ENCODE measurements at places on chromosomes 4 and X.

DNA sequence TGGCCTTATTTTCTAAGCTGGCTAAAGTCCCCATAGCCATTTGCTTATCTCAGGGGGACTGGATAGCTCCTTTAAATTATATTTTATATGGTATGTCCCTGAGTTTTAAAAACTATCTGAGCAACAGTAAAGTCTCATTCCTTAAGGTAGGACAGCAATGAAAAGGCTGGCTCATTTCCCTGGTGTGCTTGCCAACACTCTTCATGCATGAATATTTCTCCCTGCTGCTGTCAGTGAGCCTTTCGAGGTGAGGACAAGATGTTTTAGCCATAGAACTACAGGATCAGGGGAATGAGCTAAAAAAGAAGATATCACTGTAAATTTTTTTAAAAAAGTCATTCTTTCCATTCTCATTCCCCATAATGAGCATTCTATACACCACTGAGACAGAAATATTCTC, 427.3 kb upstream of the FAM241A start:
- DNase-seq = no peak

DNA sequence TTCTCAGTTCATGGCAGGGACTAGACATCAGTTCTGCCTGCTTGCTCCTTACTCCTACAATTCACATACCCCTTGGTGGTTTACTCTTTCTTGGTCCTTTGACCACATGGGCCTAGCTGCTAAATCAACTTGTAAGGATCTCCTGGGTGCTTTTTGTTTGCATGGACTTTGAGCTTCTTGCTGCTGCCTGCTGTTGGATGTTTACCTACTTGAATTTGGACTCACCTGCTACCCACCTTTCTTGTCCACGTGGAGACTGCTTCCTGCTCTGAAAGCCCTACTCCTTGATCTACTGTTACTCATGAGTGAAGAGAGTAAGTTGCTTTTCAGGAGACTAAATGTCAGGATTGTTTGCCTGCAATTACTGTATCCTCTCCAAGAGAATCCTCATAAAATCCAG, 15.2 kb upstream of the ARHGAP24 start:
- no peak for DNase-seq

DNA sequence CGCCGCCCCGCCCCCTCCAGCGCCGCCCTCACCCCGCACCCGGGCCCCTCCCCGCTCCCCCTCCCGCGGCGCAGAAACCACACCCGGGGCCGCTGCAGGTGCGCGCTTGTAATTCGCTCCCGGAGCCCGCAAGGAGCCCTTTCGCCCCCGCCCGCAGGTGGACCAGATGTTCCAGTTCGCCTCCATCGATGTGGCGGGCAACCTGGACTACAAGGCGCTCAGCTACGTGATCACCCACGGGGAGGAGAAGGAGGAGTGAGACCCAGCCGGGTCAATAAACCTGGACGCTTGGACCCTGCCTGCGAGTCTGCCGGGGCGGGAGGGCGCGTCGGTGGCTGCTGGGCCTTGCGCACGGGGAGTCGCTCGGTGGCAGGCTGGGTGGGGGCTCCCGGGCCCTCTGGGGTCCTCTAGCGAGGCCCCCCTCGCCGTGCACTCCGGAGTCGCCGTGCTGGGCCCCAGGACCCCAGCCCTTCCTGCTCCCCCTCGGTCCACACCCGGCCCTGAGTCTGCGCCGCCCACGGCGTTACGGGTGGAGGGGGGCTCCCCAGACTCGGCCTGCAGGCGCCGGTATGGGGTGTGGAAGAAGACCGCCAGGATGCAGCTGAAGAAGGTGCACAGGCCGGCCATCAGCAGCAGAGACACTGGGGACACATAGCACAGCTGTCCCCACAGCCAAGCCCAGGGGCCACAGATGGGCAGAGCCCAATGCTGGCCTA, 7.1 kb downstream of the SLC49A3 start:
- no peak for DNase-seq

- no peak for DNase-seq
Observed at GRCh38 chr4:172651961-172652360, 516.6 kb upstream of the GALNT7 start.

- no peak for DNase-seq
Observed at GRCh38 chr4:143559757-143560147, 46.2 kb downstream of the SMARCA5 start.

DNA sequence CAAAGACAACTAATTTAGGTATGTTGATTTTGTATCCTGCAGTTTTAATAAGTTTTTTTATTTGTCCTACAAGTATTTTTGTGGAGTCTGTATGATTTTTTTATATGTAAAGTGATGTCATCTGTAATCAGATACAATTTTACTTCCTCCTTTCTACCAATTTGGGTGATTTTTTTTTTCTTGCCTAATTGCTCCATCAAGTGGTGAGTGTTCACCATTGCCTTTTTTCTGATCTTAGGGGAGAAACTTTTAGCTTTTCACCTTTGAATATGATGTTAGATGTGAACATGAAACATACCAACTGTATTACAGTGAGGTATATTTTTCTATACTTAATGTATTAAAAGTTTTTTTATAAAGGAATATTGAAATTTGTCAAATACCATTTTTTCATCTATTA, 362.3 kb downstream of the PABPC4L start:
- DNase-seq = peak; percentile 16

DNA sequence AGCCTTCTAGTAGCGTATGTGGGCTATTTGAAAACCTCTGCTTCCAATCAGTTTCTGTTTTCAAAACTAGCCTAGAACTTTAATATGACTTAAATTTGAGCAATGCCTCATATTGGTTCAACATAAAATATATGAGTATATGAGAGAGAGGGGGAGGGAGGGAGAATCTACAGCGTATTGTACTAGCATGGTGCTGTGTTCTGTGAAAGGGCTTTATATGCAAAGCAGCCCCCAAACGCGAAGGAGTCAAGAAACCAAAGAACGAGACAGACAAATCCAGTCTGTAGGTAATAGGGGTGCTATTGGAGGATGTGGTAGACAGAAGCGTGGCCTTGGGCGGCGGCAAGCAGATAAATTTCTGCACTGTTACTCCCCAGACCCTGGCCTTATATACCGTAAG, 784 bp upstream of the ANXA5 start:
- DNase-seq = no peak

DNA sequence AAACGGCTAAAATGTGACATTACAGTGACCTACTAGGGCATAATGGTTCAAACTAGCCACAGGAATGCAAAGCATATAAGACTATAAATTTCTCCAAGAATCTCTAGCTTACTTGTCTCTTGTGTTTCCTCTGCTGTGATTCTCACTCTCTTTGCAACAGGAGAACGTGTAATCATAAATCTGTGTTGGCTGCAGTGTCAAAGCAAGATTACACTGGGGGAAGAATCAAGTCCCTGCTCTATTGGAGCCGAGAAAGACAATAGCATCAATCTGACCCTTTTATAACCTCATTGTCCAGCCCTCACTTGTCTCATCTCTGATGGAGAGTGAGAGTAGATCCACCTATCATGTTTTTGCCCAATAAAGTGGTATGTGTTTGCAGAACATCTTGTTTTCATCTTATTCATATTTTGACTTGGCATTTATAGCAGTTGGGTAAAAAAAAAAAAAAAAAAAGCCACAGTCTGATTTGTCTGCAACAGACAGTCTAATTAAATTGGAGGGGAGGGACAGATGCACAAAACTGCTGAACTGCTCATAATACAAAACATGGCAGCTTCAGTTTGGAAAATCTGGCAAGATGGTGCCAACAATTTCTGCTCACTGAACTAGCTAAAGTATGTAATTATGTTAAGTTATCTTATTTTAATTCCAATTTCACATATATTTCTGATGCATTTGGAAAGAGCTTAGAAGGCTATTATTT, 165.0 kb upstream of the GABRA2 start:
- no peak for DNase-seq

- peak; percentile 63 for DNase-seq
Observed at GRCh38 chr4:15001248-15001868, 923 bp upstream of the CPEB2 start.

DNA sequence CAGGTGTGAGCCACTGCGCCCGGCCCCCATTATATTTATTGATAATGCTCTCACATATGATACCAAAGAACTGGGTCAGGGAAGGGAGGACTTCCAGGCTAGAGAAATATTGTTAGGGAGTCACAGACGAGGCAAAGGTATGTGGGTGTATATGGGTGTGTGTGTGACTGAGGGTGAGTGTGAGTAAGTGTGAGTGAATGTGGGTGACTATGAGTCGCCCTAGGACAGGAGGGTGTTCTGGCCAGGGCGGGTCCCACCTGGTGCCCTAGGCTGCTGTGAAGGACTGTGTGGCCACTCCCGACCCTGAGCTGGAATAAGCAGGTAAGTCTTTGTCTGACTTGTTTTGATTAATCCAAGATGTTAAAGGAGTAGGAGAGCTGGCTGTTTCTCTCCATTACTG, 34.4 kb downstream of the RWDD4 start:
- no peak for DNase-seq

- no peak for DNase-seq
Observed at GRCh38 chr4:175103403-175103802, 185.2 kb downstream of the ADAM29 start.

GRCh38 chrX:154396973-154397887, 947 bp upstream of the RPL10 start:
- peak; percentile 50 for DNase-seq

DNA sequence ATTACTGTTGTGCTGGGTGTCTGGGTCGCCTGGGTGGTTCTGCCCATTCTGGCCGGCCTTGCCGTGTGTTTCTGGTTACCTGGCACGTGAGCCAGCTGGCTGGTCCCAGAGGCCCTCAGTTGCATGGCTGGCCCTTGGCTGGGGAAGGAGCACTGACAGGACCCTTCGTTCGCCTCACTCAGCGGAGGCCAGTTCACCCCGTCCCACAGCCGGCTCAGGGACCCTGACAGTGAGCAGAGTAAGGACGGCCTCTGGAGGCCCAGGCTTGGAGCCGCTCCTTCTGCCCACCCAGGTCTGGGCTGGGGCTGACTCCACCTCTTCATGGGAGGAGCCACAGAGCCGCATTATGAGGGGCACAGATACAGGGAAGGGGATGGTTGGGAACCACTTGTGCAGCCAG, 20.3 kb upstream of the HGFAC start:
- DNase-seq = no peak

GRCh38 chrX:30085571-30085970, 129.8 kb upstream of the MAGEB2 start:
- DNase-seq = no peak

GRCh38 chrX:74536832-74537371, 77.5 kb downstream of the RLIM start:
- no peak for DNase-seq

DNA sequence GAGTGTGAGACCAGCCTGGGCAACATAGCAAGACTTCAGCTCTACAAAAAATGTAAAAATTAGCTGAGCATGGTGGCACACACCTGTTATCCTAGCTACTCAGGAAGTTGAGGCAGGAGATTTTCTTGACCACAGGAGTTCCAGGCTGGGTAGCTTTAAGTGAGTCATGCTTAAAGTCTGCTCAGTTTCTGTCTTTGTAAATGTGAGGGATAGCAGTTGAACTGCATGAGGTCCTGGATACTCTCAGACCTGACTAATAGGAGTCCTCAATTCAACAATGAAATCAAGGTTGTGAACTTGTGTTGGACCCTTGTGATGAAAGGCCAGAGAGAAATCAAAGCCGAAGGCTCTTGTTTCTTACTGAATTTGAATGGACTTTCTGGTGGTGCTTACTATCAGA, 45.2 kb downstream of the STARD8 start:
- no peak for DNase-seq

DNA sequence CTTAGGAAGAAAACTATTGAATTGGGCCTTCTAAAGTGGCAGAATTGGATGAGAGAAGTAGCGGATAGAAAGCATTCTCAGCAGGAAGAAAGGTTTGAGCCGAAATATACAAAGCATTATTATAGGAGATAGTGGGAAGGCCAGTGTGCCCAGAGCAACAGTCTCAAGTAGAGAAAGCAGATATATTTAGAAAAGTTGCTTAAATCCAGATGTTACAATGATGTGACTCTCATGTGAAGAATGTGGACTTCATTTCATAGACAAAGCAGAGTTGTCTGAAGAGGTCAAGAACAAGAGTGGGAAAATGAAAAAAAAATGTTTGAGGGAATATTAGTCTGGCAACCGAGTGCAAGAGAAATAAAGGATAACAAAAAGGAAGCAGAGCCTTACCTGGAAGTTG, 66.9 kb downstream of the SYNPO2 start:
- no peak for DNase-seq

Measured in MV-4-11 (cell line).